Aortic smooth muscle cell (primary cell): ENCODE measurements at places on chromosomes 4 and X. TPM values are rescaled to one million over a fixed set of nuclear protein-coding genes. Genes with fewer than 3 reads are reported as not detected.

Gene FAM199X
- total RNA-seq, result 17.5 and 18.1 TPM in 2 replicates

Gene GAGE13
- total RNA-seq, result not detected in 2 replicates

Gene ABLIM2
- 3.0 and 4.2 TPM in 2 replicates for total RNA-seq

Gene TMEM255A
- total RNA-seq, result not detected in 2 replicates

Gene ZNF732
- total RNA-seq, result 0.31 and 0.66 TPM in 2 replicates

Gene GPRASP1
- 2.3 and 2.9 TPM in 2 replicates for total RNA-seq

Gene RAB41
- total RNA-seq, result not detected in 2 replicates

Gene LRIT3
- total RNA-seq, result under 0.01 TPM in 1 of 2 replicates, not detected in the other
